Tibial nerve (tissue), 4 donors: ENCODE measurements at places on chromosomes 12 and 14.
A peak's percentile ranks its signal among the peaks of the same experiment; 100 is the strongest.

DNA sequence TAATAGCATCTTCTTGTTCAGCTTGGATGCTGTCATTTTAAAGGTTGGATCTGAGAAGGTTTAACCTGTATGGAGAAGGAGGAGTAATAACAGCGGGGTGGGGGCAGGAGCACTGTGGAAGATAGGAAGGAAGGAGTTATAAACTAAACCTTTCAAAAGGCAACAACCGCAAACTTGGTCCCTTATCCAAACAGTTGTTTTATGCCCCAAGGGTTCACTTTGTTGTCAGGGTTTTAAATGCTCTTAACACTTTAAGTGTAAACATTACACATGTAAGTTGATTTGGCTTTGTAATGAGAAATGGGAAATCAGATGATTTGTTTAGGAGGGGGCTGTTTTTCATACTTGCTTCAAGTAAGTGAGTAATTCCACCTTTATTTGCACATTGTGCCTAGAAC, 3.0 kb downstream of the NPAS3 start:
- DNase-seq: no peak

DNA sequence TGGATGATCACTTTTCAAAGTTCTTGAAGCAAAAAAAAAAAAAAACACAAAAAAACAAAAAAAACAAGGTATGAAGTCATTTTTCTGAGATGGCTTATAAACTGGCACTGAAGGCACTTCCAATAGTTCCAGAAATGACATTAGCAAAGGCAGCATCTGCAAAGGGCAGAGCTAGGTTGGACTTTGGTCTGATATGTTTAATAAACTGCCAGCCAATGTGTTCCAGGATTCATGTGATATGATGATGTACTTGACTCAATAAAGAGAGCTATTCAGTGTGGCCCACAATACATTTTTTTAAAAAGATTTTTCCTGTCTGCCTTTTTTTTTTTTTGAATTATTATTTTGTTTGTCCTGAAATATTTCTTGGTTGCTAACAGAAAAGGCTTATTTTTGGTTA, 79.6 kb downstream of the VRK1 start:
- no peak for DNase-seq

- no peak for DNase-seq
These were observed 71.8 kb downstream of the TTLL5 start for GRCh38 chr14:75732888-75733287.

DNA sequence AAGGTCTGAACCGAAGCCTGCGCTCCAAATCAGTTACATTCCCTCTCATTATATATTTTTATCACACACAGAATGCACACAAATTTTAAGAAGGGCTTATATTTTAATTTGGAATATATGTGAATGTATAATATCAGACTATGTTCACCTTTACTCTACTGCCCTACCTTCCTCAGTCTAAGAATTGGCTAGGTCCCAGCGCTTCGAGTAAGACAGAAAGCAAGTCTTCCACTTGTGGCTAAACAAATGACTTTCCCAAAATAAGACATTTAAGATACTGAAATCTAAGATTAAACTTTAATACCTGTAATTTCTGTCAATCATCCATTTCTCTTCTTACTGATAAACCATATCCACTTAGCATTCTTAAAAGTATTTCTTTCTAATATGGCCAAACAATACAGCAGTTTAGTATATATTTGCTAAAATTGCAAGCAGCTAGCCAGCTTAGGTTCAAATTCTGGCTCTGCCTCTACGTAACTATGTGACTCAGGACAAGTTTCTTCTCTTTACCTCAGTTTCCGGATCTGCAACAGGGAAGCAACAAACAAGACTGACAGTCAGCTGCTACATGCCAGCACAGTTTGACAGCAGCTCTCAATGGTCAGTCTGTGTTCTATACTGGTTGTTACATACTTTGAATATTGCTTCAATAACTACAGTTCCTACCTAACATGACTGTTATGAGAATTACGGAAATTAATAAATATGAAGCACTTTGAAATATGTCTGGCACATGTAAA, 2.0 kb downstream of the INTS13 start:
- DNase-seq: no peak

GRCh38 chr12:52428121-52428520, 6.0 kb downstream of the KRT75 start:
- DNase-seq: no peak

GRCh38 chr14:106803379-106803778, 1277.0 kb downstream of the TMEM121 start:
- DNase-seq: no peak

GRCh38 chr12:113802966-113803758, 163.0 kb downstream of the RBM19 start:
- DNase-seq: no peak

GRCh38 chr12:82124711-82125380, 233.3 kb downstream of the CCDC59 start:
- DNase-seq: no peak

DNA sequence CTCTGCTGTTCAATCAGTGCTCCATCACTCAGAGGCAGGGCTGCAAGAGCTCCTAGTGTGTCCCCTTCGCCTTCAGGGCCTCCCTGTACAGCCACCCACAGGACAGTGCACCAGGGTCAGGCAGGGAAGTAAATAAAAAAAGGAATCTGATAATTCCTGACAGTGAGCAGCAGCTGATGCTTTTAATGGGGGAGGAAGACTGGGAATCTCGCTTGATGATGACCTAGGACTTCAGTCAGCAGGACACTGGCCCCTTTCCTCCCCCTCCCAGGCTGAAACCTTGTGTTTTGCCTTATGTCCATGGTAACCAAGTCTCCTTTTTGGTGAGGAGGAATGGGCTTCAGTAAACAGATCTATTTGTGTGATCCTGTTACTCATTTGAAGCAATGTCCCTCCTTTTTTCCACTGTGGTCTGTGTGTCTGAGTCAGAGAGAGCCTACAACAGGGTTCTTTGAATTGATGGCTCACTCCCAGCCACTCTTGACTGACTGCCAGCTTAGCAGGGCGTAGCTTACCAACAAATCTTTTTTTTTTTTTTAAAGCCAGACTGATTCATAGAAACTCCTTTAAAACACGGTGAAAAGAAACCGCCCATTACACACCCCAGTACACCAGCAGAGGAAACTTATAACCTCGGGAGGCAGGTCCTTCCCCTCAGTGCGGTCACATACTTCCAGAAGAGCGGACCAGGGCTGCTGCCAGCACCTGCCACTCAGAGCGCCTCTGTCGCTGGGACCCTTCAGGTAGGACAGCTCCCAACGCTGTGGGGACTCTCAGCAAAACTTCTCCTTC, at the start of gene EMP1:
Gene EMP1 (plus strand): TSS at position 597 of the 792 bp plus-strand sequence. CDS start 14,785 bp downstream, outside the sequence.
- peak; percentile 99 for DNase-seq

- DNase-seq: no peak
These were observed 18.6 kb downstream of the LRIG3 start for GRCh38 chr12:58901664-58902063.

DNA sequence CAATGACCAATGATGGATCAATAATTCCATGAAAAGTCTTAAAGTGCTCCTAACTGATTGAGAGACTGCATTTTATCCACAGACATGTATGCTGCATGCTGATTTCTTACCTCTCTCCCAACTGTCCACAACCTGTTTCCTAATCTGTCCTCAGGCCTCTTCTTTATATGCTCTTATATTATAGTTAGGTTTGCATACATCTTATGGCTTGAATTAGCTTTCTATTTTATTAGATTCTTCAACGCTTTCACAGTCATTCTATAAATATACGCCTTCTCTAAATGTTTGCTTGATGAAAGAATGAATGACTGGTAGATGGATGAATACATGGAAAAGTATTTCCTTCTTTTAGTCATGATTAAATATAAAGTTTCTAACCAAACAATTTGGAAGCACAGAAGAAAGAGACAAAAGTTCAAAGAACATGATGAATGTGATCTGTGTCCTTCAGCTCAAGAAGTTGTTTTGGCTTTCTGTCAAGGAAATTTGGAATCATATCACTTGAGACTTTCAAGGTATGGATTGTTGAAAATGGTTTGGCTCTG, 91.8 kb upstream of the NPAS3 start:
- DNase-seq: no peak

DNA sequence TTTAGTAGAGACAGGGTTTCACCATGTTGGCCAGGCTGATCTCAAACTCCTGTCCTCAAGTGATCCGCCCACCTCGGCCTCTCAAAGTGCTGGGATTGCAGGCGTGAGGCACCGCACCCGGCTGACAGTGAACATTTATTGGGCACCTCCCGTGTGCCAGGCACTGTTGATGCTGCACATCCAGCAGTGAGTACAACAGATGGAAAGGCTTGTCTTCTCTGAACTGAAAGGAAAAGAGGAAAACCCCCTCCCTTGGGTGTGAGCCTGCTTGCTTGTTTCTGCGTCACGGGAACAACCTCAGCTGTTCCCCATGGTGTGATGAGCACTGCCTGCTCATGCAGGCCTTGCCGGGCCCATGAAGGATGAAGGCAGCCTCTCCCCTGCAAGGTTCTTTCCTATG, 39.5 kb downstream of the DGLUCY start:
- DNase-seq: no peak

GRCh38 chr12:26233631-26234030, 38.3 kb downstream of the SSPN start:
- no peak for DNase-seq

DNA sequence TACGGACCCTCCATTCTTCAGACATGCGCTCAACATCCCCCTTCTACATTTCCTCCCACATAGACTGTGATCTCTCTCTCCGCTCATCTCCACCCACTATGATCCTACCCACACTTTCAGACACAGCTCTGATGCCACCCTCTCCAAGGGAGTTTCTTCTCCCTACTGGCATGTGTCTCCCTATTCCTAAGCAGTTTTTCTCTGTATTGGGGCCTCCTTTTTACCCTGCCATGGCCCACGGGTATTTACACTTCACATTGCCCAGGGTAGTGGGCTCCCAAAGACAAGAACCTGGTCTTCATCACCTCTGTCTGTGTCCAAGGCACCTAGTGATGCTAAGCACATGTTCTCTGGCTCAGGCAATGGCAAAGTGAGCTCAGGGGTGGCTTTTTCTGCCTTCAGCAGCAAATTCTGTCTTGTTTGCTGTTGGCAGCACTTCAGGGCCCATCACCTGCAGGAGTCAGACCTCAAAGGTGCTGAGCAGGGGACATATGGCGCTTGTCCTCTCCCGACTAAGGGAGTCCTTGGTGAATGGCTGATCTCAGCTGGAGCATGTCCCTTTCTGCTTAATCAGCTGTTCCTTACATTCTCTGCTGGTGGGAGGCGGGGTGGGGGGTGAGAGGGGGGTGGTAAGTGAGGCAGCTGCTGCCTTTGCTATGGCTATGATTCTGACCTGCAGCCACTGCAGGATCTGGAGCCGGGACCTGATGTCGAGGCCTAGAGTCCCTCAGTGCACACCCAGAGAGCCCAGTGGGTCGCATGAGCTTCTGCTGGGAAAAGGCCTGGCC, 256.8 kb downstream of the PCNX1 start:
- DNase-seq: no peak

GRCh38 chr14:76708771-76709170, 52.5 kb upstream of the VASH1 start:
- DNase-seq: no peak

- peak; percentile 7 for DNase-seq
These were observed 503 bp downstream of the FBXO21 start for GRCh38 chr12:117189725-117190209.

DNA sequence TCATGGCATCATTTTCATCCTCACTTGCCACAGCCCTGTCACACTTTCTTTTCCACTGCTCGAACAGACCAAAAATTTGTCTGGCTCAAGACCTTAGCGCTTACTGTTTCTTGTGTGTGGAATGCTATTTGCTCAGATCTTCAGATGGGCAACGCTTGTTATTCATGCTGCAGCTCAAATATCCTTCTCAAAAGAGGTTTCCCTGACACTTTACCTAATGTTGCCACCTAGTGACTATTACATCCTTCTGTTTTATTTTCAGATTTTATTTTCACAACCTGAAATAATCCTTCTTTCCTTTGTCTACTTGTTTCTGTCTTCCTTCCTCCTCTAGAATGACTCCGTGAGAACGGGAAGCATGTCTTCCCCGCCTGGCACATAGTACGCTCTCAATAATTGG, 5.6 kb downstream of the FBXO33 start:
- no peak for DNase-seq

DNA sequence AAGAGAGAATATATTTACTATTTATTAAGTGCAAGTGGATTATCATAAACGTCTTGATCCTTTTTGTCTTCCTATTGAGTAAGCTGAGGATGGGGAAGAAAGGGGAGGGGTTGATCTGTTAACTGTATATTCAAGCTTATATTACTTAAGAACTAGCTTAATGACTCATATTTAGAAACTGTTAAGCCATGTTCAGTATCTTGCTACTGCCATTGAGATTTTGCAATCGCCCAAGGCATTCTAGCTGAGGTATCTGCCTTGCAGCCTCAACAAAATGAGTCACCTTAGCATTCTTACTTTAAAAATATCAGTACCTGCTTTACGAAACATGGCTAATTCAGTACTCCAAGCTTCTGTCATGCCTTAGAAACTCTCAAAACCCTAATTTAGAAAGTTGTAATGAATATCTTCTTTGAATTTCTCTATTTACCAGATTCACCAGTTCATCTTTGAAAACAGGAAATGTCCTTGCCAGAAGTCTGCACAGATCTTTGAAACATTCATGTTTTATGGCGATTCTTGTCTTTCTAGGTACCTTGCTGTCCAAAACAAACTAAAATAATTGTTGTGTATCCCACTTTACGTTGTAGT, 76.1 kb downstream of the ALG10B start:
- no peak for DNase-seq

GRCh38 chr14:71415404-71415690, 508.1 kb downstream of the PCNX1 start:
- DNase-seq: no peak

DNA sequence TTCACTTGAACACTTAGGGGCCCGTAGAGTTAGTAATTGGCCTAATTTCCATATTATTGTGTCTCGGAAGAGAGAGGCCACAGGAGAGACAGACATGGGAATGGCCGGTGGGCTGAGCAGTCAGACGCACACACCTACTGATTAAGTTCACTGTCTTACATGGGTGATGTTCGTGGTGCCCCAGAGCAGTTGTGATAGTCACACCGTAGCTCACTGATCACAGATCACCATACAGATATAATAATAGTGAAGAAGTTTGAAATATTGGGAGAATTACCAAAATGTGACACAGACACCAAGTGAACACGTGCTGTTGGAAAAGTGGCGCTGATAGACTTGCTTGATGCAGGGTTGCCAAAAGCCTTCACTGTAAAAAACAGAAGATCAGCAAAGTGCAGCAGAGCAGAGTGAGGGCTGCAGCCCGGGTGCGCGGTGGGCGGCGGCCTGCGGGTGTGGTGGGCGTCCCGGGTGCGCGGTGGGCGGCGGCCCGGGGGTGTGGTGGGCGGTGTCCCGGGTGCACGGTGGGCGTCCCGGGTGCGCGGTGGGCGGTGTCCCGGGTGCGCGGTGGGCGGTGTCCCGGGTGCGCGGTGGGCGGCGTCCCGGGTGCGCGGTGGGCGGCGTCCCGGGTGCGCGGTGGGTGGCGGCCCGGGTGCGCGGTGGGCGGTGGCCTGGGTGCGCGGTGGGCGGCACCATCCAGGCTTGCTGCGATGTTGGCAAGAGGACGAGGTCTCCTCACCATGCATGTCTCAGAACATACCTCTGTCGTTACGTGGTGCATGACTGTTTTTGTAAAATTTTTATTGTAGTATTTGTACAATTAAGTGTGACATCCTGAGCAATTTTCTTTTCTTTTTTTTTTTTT, 34.3 kb upstream of the TEX22 start:
- no peak for DNase-seq
